Hematopoietic multipotent progenitor cell treated with erythropoietin and hydrocortisone succinate and interleukin-3 and kit ligand, for 17 days (in vitro differentiated cells): ENCODE measurements at places on chromosomes 5 and 9.
A peak's percentile ranks its signal among the peaks of the same experiment; 100 is the strongest.

DNA sequence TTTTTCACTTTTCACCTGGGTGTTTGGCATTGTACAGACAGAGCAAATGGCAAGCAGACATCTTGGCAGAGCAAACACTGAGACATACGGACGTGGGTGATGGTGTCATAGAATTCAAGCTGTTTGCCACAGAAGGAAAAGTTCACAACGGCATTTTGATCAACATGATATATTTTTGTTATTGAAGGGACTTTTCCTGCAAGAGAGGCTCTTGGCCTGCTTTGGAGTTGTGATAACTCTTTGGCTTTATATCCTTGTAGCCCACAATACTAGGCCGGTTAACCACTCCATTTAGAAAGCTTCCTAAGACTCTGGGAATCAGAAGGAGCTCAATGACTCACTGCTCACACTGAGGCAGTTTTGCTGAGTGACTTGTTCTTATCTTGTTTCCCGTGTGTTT is 1038.3 kb downstream of the TLE1 start:
- DNase-seq = no peak

DNA sequence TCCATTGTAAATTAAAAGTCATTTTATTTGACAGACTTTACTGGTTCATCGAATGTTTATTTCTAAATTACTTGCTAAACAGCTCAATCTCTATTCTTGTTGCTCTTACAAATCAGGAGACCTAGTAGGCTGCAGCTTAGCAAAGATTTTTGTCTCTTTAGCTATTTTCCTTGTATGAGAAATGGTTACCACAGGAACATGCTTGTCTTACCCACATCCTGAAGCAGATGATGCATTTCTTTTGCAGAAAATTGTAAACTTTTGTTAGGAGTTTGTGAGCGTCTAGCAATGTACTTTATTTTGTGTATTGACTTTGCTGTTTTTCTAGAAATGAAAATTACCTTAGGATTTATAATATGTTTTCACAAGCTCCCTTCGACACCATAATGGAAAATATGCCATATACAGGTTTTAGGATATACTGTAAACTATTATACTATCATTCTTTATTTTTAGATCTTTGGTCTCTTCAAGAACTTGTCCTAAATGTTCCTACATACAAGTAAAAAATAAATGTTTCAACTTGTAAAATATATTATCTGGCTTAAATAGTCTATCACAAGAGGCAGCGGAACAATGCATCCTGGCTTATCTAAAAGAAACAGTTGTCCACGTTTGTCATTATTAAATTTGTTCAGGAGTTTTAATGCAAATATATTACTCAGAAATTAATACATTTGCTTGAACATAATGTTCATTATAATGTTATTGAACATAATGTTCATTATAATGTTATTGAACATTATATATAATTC is 54.1 kb downstream of the SPEF2 start:
- DNase-seq = no peak

- no peak for DNase-seq
Measured at GRCh38 chr9:135225619-135226228, 138.3 kb downstream of the OLFM1 start.

- no peak for DNase-seq
Measured at GRCh38 chr5:88676637-88677375, 206.2 kb downstream of the MEF2C start.

DNA sequence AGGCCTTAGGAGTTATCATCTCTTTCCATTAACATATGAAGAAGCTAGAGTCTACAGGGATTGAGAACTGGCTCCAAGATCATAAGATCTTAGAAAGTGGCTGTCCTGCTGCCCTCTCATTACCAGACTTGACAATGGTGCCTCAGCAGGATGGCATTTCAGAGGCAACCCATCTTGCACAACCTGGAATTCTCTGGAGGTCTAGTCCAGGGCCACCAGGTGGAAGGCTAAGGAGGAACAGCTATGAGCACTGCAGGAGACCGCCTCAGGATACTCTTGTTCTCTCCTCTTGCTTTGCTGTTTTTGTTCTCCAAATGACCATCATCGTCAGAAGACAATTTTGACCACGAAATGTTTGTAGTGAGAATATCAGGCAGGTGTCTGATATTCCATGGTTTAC is 322.6 kb downstream of the FBXL17 start:
- DNase-seq = no peak

GRCh38 chr9:95724253-95724991 is 151.1 kb upstream of the ERCC6L2 start:
- DNase-seq = no peak

GRCh38 chr5:79793304-79793703 is 103.7 kb downstream of the CMYA5 start:
- no peak for DNase-seq

DNA sequence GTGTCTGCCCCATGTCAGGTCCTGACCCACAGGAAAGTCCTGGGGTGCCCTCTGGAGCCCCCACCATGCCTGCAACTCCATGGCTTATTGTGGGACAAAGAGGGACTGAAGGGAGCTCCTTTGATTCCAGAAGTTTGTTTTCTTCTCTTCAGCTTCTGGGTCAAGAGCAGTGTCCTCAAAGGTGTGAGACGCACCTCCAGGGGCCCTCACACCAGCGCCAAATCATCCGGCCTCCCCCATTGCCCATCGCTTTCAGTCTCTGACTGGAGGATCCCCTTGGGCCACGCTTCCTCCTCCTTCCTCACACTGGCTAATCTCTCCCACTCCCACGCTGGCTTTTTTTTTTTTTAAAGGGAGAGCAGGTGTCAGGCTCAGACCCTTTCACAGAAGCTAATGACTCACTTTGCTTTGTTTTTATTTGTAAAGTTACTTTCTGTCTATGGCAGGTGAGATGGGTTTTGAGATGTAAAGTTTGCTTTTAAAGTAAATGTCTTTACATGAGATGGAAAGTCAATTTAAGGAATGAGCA is 16.7 kb downstream of the CDHR2 start:
- no peak for DNase-seq

DNA sequence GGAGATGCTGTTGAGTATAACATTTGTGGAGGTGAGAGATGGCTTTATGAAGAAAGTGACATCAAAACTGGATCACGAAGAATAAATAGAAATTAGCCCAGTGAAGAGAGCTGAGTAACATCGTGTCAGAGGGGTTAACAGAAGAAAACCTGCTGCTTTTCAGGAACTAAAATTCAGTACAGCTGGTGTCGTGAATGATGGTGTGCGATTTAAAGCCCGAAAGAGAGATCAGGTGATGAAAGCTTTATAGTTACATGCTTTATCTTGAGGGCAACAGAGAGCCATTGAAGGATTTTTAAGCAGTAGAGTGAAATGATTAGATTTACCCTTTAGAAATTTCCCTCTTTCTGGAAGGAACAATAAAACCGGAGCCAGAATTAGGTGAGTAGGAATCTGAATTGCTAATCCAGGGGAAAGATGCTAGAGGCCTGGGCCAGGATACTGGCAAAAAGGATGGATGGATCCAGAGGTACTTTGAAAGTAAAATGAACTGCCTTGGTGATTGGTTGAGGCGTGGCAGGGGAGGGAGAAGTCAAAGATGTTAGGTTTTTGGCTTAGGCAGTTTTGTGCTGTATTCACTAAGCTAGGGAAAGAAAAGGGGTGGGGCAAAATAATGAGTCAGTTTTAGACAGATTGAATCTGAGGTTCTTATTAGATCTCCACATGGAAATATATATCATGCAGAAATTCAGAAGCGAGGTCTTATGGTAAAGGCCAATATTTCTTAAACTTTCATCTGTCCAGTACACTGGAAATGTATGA is 3.4 kb downstream of the LRRC70 start:
- DNase-seq = no peak

- DNase-seq = no peak
Measured at GRCh38 chr9:78314953-78315870, 18.3 kb downstream of the PSAT1 start.

DNA sequence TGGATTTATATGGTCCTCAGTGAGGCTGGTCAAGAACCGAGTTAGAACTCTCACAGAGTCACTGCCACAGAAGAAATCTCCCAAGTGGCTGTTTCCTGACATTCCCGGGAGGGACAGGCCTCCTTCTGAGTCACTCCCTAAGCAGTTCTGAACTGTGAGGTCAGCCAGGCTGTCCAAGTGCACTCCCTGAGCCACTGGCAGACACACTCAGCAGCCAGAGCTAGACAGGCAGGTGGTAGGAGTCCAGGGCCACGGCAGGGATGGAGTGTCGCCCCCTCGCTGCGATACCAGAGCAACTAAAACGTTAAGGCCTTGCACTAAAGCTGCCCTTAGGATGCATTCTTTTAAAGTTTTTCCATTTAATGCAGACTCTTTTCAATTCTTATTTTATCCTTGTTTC is 3.4 kb downstream of the IL4 start:
- DNase-seq = no peak

GRCh38 chr5:52956014-52956413 is 33.1 kb upstream of the ITGA2 start:
- no peak for DNase-seq

GRCh38 chr5:38816083-38817030 is 29.5 kb upstream of the OSMR start:
- no peak for DNase-seq

GRCh38 chr9:113511856-113512761 is 48.6 kb downstream of the RGS3 start:
- no peak for DNase-seq

GRCh38 chr9:113963017-113963620 is 87.0 kb downstream of the ZNF618 start:
- DNase-seq = peak; percentile 47

GRCh38 chr5:57953792-57954191 is 471.2 kb upstream of the ACTBL2 start:
- DNase-seq = no peak

DNA sequence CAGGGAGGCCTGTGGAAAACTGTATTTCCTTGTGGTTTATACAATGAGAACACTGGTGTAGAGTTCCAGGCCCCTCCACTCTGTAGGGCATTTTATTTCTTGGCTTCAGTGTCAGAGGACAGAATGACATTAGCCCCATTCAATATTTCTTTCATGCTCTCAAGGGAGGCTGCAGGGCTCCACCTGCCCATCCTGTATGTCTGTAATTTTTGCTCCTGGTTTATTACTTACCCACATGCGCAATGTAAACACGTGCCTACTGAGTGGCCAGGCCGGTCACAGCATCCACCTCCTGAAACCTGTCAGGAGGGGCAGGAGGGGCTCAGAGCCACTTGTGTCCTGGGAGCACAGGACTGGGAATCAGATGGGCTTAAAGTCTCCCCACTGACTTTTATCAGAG is 82.4 kb downstream of the GADD45G start:
- no peak for DNase-seq

- DNase-seq = no peak
Measured at GRCh38 chr9:98678244-98678842, 30.4 kb downstream of the GABBR2 start.

DNA sequence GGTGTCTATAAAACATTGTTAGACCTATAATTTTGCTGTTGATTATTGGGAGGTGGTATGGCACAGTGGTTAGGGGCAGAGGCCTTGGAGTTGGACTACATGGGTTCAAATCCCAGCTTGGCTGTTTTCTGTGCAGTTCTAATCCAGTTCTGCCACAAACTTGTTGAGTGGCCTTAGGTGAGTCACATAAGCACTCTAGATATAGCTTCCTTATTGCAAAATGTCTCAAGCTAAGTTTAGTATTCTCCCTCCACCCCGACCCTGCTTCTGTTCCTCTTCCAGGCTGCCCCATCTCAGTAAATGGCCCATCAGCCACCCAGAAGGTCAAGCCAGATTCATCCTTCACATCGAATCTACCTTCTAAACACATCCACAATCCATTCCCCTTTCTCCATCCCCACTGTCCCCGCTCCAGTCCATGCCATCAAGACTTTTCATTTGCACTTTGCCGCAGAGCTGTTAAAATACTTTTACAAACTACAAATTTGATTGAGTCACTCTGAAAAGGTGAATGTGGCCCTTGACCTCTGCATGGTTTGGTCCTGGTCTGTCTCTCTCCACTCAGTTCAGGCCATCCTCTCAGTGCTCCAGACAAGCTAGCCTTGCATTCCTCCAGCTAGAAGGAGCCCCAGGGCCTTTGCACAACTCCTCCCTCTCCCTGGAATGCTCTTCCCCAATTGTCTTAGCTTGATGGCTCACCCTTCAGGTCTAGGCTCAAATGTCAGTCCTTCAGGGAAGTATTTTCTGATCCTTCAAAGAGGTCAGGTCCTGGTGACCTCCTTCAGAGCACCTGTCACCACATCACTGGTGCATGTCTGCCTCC is 10.0 kb upstream of the HDHD3 start:
- DNase-seq = no peak

DNA sequence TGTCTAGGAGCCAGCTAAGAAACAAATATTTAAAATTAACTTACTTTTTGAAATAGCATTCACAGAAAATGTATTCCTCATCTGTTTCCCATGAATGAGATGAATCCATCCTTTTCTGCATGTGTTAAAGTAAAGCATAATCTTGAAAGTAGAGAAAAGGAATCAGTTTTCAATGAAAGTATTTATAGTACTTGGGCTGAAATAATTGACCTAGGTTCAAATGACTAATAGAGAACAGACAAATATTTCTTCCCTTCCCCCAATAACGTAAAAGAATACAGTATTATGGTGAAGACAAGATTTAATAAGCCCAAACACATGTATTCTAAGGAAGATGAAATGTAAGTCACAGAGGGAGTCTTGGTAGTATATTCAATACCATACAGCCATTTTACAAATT is 403.5 kb downstream of the ZNF608 start:
- no peak for DNase-seq

- DNase-seq = no peak
Measured at GRCh38 chr9:127014910-127015540, 100.4 kb downstream of the RALGPS1 start.

GRCh38 chr9:108634204-108634603 is 221.6 kb downstream of the ACTL7B start:
- no peak for DNase-seq

GRCh38 chr9:77744841-77745430 is 96.8 kb upstream of the GNA14 start:
- no peak for DNase-seq

DNA sequence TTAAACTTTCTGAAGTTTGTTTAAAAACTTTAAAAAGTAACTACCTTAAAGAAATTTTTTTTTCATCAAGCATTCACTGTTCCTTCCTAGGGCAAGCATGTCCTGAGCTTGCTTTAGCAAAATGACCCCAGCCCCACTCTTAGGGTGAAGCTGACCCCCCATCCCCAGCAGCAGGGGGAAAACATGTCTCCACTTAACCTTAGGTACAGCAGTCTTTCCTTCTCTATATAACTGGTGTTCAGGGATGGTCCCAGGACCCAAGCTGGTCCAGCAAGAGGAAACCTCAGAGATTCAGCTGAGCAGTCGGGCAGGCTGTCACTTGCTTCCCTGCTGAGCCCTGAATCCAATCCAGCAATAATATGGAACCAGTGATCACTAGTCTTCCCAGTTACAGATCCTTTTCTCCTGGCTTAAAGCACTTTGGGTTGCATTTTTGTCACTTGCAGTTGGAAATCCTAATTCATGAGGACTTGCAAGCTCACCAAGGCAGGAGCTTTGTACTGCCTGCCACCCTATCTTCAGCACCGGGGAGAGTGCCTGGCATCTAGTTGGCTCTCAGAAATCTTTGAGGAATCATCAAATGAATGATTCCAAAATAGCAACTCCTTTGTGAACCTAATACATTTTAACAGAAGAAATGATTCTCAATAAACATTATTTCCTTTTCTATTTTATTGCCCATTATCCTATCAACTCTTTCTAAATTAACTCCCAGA is 91.2 kb downstream of the FSTL4 start:
- no peak for DNase-seq
